Gastroesophageal sphincter (tissue), 4 donors: ENCODE measurements at places on chromosomes 5 and 9. TPM values are rescaled to one million over a fixed set of nuclear protein-coding genes. Genes with fewer than 3 reads are reported as not detected.

DNA sequence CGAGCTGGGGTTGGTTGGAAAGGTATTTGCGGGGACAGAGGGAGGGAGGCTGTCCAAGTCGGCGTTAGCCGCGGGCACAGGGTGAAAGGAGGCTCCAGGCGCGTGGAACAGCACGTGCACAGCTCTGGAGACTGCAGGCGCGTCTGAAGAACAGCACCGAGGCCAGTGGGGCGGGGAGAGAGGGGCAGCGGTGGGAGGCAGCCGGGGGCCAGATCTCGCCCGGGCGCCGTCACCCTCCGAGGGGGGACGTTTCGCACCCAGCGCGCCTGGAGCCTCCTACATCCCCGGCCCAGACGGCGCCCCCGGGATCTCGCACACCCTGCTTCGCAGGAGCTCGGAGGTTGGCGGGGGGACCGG is 79.6 kb downstream of the NTNG2 start:
- ATAC-seq, result no peak

DNA sequence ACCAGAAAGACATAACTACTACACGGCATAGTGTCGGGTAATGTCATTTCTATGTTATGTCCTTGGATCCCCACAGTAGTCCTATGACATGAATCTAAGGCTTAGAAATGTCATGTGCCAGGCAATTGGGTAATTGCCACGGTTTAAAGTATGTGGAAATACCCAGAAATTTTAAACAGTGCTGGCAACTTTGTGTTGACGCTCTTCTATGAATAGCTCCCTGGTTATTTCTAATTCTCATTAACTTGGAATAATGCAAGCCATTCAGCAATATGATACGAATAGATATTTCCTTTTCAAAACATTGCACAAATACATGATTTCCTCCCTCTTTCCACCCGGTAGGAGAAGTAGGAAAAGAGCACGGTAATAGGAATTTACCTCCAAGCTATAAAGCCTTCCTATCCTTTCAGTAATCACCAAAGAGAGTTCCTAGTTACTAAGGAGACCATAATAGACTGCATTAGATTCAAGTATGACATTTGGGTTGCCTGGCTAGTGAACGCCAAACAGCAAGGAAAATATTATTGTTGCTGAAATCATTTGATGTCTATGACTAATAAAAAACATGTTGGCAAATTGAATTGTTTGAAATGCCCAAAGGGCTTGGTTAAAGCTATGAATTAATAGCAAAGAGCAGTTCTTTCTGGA is 168.4 kb downstream of the CCDC192 start:
- peak; percentile 55 for ATAC-seq

DNA sequence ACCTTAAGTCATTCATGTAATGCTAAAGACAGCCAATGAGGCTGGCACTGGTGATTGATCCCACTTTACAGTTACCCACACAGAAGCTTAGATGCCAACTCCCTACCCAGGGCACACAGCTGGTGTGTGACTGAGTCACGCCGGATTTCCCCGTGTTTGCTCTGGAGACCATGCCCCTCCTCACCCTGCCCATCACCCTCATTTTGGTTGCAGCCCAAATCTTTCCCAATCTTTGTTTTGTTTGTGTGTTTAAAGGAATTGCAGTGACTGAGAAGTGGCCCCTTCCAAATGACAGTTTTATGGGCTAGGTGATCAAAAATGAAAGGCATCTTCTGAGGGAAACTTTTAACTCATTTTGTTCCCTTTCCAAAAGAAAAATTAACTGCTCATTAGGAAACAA is 10.9 kb downstream of the FBXL7 start:
- no peak for ATAC-seq

The ST8SIA4 gene
- 3.9 TPM for total RNA-seq

- ATAC-seq, result no peak
These were observed 389.5 kb downstream of the KIF4B start for GRCh38 chr5:155402927-155403640.

DNA sequence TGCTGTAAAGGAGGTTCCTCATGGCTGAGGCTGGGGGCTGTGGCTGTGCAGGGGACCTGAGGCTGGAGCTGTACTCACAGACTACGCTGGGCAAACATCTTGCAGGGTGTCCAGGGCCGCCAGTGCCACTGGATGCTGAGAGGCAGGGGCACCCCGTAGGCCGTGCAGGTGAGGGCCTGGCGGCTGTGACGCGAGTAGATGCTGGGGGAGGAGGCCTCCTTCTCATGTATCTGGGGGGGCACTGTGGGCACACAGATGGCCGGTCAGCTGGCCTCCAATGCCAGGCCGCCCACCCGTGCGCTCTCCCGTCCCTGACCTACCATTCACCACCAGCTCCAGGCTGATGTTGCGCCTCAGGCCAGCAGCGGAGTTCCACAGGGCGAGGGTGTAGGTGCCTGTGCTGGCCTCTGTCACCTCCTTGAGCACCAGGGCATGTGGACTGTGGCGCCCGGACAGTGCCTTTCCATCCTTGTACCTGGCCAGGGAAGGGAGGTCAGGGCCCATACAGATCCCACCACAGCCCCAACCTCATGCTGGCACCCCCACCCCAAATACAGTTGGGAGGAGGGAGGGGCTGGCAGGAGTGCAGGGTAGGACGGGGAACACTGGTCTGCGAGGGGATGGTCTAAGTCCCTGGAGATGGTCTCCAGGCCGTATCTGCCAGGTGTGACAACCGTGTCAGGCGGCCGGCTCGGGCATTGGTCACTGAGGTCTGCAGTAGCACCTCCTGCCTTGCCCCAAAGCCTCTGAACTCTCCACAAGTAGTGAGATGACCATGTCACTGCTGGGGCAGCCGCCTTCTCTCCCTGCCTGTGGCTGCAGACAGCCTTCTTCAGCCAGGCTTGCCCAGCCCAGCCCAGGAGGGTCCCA is 23.4 kb downstream of the FLT4 start:
- no peak for ATAC-seq

DNA sequence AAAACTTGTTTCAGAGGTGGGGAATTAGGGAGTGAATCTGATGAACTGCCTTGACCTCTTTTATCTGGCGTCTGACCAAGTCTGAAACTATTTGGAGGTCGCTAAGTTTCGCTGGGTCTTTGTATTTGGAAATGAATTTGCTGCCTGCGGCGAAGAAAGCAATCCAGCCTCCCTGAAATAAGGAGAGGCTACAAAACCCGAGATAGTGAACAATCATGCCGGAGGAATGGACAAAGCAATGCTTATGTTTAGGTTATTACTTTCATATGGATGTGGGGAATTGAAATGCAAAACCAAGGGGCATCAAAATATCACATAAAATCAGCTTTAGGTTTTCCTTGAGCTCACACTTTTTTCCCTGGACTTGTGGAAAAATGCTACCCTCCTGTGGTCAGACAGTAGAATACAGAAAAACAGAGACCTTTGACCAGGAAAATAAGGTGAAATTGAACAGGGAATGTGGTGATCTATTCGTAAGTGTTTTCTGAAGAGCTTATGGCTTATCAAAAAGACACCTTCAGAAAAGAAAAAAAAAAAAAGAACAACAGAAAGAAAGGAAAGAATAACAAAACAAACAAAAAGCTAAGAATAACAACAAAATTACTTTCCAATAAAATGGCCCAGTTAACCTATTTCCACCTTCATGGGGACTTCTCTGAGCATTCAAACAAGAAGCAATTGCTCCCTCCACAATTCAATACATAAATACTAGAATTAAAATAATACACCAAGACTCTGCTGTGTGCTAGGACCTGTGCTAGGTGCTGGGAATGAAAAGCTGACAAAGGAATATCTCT is 68.6 kb upstream of the DPYSL3 start:
- ATAC-seq, result no peak

GRCh38 chr9:70559102-70559501 is 144.6 kb upstream of the KLF9 start:
- no peak for ATAC-seq

DNA sequence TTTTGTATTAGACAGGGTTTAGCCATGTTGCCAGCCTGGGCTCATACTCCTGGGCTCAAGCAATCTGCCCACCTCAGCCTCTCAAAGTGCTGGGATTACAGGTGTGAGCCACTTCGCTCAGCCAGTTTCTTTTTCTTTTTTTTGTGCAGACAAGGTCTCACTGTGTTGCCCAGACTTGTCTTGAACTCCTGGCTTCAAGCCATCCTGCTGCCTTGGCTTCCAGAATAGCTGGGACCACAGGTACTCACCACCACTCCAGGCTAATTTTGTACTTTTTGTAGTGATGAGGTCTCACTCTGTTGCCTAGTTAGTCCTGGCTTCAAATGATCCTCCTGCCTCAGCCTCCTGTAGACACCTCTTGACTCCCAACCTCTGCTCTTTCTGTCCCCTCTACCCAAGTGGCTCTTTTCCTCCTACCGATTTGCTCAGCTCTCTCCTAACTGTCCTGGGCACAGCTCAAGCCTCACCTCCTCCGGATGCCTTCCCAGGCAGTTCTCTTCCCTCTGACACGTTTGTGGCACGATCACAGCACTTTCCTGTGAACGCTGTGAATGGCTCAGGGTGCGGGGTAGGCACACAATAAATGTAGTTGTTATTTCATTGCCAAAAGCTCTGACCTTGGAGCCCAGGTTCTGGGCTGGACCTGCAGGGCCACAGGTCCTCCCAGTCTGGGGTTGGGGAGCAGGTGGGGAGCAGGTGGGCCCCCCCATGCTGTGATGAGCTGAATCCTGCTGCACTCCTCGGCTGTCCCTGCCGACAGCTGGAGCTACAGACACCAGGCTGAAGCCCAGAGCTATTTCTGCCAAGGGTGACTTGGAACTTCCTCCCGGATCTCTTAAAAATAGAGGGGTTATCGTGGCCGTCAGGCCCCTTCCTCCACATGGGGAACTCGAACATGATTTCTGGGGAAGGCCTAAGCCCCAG is 23.9 kb downstream of the GFI1B start:
- ATAC-seq, result no peak

- ATAC-seq, result no peak
These were observed 41.0 kb upstream of the MTAP start for GRCh38 chr9:21761309-21761901.

The ZMAT2 gene
- total RNA-seq, result 43.2 TPM

The PARP8 gene
- 43.1 TPM for total RNA-seq

- ATAC-seq, result no peak
These were observed 38.4 kb downstream of the ANXA2R start for GRCh38 chr5:43001748-43002147.

The BRD8 gene
- 33.7 TPM for total RNA-seq

DNA sequence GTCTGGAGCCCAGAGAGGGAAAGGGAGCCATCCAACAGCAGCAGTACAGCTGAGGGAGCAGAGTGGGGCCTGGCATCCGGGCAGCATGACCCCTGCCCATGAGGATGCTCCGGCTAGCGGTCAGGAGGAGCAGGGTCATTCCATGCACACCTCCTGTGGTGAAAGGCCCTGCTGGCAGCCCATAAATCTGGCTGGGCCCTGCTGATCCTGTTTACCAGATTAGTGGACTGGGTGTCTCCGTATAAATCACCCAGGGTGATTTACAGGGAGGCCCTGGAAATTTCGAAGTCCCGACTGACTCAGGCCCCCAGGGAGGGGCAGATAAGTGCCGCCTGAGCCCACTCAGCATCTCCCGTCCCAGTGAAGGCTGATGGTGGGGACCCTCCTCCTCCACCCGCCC is 117.6 kb upstream of the HAND1 start:
- no peak for ATAC-seq

GRCh38 chr5:96649681-96650540 is 12.3 kb upstream of the CAST start:
- ATAC-seq, result no peak

GRCh38 chr5:134490925-134491271 is 34.6 kb upstream of the JADE2 start:
- ATAC-seq, result no peak

The ADAMTS6 gene
- 2.6 TPM for total RNA-seq

DNA sequence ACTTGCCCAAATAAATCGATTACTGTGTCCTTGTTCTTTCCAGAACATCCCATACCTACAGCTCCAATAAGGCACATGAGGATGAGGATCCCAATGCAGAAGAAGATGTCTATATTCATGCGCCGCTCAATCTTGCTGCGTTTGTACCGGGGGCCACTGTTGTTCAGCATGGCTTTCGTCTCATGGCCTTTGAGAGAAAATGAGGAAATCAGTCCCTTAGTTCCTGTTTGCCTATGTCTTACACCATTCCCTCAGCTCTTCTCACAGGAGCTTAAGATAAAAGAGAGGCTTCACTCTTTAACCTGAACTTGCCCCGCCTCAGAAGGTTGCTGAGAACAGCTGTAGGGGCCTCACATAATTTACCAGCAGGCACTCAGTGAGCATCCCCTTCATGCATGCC is 211.6 kb downstream of the ATP10B start:
- no peak for ATAC-seq
